ENCODE measurements at places on chromosomes 3 and 15.

GRCh38 chr15:67104510-67104909, 39.1 kb downstream of the SMAD3 start:
- no peak for DNase-seq

DNA sequence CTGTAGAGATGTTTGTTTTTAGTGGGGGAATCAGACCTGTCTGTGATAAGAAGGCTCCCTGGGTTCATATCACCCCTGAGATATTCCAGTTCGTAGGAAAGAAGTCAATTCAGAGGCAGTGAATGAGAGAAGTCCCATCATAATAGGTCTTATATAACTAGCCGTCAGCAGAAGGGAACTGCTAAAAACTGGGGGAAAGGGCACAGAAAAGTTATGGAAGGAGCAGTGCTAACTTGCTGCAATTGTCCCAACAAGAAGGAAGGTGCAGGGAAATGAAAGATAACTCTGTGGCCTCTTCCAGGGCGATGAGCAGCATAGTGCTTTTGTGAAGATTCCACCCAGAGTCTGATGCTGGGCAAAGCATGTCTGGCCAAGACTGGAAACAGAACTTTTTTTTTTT, 9.0 kb upstream of the CA12 start:
- no peak for DNase-seq

- no peak for DNase-seq
Measured at GRCh38 chr3:5267252-5267651, 79.7 kb downstream of the EDEM1 start.

GRCh38 chr15:55740981-55741832, 1.7 kb downstream of the PRTG start:
- DNase-seq = peak; percentile 32

DNA sequence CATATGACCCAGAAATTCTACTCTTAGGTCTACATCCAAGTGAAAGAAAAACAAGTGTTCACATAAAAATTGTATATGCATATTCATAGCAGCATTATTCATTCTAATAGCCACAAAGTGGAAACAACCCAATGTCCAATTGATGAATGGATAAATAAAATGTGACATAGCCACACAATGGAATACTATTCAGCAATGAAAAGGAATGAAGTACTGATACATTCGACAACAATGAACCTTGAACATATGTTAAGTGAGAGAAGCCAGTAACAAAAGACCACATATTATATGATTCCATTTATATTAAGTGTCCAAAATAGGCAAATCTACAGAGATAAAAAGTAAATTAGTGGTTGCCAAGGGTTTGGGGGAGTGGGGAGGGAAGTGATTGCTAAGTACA, 70.2 kb upstream of the ACTC1 start:
- DNase-seq = no peak

DNA sequence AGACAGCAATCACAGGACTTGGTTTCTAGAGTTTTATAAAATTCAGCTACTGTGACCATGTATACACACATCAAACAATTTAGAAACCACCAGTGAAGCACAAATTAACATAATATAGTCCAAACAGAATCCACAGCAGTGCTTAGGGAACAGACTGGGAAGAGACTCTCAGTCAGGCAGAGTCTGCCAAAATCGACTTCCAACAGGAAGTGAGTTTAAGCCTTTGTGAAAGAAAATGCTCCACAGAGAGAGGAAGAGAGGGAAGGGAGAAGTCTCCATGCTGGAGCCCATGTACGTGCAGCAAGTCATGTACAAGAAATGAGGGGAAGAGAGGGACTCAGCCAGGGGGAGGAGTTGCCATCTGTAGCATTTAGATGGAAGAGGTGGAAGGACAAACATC, 172.6 kb downstream of the IL5RA start:
- DNase-seq = peak; percentile 15

- DNase-seq = peak; percentile 18
Measured at GRCh38 chr15:25783607-25784540, 79.3 kb downstream of the ATP10A start.

DNA sequence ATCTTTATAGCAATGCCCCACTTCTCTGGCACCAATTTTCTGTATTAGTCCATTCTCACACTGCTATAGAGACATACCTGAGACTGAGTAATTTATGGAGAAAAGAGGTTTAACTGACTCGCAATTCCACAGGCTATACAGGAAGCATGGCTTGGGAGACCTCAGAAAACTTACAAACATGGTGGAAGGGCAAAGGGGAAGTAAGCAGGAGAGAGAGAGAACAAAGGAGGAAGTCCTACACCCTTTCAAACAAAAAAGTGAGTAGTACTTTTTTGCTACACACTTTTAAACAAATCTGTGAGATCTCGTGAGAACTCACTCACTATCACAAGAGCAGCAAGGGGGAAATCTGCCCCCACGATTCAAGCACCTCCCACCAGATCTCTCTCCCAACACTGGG, 67.8 kb upstream of the ZBED2 start:
- no peak for DNase-seq

- DNase-seq = no peak
Measured at GRCh38 chr3:6250167-6250566, 610.7 kb upstream of the GRM7 start.

DNA sequence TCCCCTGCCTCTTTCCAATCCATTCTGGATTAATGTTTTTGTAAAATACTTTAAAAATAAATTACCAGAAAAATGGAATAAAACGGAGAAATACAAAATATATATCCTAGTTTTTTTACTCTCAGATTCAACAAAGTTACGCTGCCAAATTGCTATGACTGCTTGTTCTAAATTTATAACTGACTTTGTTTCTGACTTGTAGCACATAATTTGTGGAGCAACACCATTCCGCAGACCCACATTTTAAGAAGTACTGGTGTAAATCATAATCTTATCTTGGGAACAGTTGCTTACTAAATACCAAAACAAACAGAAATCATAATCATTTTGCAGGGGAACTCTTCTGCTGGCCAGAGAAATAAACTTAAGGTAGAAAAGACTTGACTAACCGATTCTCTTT, 339.4 kb upstream of the CBLB start:
- DNase-seq = no peak

GRCh38 chr15:52567871-52568600, 794 bp downstream of the ARPP19 start:
- peak; percentile 49 for DNase-seq

DNA sequence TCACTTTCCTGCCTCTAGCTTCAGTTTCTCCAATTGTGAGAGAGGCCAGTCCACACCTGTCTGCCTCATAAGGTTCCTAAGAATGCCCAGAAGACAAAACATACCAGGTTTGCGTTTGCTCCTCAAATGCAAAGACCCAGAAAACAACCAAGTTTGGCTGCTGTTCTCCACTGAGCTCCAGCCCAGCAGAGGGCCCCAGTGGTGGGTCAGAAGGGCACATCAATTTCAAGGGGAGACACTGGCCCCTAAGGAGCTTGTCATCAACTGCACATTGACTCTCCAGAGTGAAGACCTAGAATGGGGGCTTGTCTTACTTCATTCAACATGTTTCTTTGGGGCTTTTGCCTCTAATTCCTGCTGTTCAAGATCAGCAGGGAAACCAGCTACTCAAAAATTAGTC, 127.9 kb upstream of the SLC6A11 start:
- DNase-seq = no peak

DNA sequence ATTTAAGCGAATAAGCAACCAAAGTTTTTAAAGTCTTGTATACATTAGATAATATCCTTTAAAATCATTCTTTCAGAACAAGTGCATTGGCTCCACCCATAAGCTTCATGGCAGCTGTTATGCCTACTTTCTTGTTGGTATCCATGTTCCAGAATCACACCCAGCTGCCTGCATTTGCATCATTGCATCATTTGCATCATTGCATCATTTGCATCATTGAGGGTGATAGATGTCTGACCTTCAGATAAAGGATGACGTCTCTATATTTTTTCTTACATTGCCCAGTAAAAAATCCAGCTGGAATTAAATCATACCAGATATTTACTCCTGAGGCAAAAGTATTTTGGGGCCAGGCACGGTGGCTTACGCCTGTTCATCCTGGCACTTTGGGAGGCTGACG, 42.3 kb downstream of the SLC12A1 start:
- no peak for DNase-seq

GRCh38 chr3:183149915-183150750, 12.4 kb downstream of the LAMP3 start:
- DNase-seq = no peak
